Stimulated activated CD4-positive, alpha-beta T cell treated with anti-CD3 and anti-CD28 coated beads, Interleukin-12 subunit alpha, Interleukin-12 subunit beta, amount 100 ng/mL, for 24 hours (primary cell): ENCODE measurements at places on chromosomes 6 and 20.
A peak's percentile ranks its signal among the peaks of the same experiment; 100 is the strongest.

DNA sequence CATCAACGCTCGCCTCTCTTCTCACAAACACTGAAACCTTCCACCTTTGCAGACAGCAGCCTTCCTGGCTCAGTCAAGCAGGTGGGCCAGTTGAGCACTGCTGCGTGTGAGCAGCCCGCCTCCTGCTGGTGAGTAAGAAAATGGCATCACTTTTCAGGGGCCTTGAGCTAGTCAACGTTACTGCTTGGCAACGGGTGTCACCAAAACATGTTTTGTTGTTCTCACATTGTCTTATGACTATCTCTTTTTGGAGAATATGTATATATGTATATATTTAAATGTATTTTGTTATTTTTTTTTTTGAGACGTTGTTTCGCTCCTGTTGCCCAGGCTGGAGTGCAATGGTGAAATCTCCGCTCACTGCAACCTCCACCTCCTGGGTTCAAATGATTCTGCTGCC is 97.0 kb upstream of the AGPAT4 start:
- peak; percentile 41 for DNase-seq

- no peak for DNase-seq
These were observed 12.7 kb downstream of the GGT7 start for GRCh38 chr20:34859826-34860545.

DNA sequence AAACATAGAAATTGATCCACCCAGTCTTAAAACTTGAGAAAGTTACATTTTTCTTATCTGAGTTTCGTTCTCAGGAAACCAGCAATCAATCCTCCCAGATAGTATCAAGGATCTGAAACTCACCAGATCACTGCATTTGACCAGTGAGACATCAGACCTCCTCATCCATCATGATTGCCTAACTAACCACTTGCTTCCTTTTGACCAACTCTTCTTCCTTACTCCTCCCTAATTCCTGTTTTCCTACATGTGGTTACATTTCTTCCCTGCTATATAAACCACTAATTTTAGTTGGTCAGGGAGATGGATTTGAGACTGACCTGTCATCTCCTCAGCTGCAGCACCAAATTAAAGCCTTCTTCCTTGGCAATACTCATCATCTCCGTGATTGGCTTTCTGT is 357.1 kb upstream of the POU3F2 start:
- no peak for DNase-seq

GRCh38 chr6:70183538-70183937 is 119.3 kb downstream of the COL9A1 start:
- DNase-seq, result no peak

- no peak for DNase-seq
These were observed 12.8 kb downstream of the KIAA0408 start for GRCh38 chr6:127446356-127446755.

- no peak for DNase-seq
These were observed 36.9 kb downstream of the STK38 start for GRCh38 chr6:36510365-36510764.

DNA sequence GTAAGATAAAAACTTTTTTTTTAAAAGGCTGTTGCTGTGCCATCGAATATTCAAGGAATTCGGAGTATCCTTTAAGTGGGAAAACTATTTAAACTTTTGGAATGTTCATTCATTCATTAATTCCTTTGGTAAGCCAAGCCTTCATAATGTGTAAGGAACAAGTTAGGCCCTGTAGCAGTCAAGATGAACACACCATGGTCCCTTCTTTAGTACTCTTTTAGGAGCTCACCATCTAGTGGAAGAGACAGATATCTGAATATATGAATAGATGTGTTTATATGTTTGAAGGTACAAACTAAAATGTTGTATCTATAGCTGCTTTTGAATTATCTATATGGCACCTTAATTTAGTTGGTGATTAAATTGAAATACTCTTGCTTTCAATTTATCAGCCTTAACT is 5.8 kb downstream of the SPO11 start:
- DNase-seq, result no peak

- DNase-seq, result no peak
These were observed 28.1 kb downstream of the SLC52A3 start for GRCh38 chr20:740162-740561.

GRCh38 chr6:160634706-160635105 is 29.4 kb downstream of the LPA start:
- DNase-seq, result no peak
